ENCODE measurements at places on chromosomes 2 and 18. TPM values are rescaled to one million over a fixed set of nuclear protein-coding genes. Genes with fewer than 3 reads are reported as not detected.

DNA sequence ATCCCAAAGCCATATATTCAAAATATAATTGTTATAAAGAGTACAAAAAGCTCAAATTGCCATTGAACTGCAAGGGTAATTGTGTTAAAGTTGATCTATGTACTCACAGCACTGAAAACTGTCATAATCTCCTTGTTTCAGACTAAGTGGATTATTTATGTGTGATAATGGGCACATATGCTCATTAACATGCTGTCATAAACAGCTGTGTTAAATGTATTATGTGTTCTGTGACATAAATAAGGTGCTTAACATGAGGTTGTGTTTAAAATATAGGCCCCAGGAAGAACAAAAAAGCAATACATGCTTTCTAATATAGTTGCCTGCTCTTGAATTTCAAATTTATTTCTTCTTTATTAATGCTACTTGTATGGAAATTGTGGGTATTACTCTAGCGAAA lies 409.5 kb downstream of the DCC start:
- no peak for DNase-seq

- no peak for DNase-seq
Measured at GRCh38 chr2:205198140-205198525, 484.2 kb upstream of the NRP2 start.

DNA sequence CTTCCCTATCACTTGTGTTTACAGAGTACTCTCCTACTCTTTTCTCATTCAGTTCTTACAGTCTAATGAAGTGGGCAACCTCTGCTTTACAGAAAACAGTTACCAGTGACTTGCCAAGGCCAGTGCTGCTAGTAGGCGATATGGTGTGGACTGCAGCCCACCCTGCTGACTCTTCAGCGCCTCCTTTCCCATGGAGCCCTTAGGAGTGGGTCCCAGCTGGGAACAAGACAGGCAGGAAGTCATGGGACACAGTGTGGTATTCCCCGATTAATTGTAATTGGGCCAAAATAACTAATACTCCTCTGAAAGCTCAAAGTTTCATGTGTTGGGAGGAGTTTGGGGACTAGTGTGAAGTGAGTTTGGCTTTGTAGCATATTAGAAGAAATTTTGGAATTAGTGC lies 120.1 kb upstream of the EML6 start:
- DNase-seq, result no peak

- no peak for DNase-seq
Measured at GRCh38 chr2:232668805-232669444, 28.2 kb upstream of the GIGYF2 start.

DNA sequence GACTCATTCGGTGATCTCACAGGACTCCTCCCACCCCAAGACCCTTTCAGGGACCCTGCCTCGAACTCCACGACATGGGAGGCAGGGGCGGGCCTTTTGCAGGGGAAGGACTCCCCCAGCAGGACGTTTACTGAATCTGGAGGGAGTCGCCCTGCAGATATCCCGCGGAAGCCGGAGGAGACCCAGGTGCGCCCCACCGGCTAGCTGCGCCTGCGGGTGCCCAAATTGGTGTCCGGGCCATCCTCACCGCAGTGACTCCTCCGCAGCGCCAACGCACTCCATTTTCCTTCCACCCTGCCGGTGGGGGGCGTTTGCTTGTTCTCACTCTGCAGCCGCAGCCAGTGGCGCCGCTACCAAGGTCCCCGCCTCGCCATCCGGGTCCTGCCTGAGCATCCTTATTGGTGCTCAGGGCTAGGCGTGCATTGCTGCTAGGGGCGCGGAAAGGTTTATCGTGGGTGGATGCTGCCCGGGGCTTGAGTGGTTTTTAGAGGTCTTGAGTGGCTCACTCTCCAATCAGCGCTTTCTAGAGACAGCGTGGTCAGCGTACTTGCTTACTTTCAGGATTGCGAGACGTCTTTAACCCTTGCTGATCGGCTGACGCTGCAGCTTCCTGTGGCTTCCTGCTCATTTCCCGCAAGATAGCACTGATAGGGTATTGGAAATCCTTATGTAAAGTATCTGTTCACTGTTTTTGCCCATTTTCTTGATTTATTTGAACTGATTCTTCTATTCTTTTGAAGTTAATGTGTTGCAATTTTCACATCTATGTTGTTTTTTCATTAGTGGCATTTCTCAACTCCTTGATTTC lies 81.4 kb downstream of the BIN1 start:
- no peak for DNase-seq

GRCh38 chr18:37231251-37231650 lies 334.3 kb downstream of the CELF4 start:
- no peak for DNase-seq

DNA sequence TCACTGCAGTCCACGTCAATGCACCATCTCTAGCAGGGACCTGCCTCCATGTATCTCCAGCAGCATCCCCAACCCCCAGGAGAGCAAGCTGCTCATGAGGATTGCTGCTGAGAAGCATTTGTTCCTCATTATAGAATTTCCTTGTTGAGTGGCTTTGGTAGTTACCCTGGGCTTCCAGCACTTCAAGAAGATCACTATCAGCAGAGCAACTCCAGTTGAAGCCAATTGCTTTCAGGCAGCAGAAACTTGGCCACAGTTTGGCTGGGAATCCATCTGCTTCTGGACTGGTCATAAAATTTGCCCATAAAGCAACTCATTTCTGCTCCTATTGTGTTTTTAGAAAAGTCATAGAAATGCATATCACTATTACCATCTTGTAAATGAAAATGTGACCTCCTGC lies 17.4 kb downstream of the TRPM8 start:
- DNase-seq, result no peak

DNA sequence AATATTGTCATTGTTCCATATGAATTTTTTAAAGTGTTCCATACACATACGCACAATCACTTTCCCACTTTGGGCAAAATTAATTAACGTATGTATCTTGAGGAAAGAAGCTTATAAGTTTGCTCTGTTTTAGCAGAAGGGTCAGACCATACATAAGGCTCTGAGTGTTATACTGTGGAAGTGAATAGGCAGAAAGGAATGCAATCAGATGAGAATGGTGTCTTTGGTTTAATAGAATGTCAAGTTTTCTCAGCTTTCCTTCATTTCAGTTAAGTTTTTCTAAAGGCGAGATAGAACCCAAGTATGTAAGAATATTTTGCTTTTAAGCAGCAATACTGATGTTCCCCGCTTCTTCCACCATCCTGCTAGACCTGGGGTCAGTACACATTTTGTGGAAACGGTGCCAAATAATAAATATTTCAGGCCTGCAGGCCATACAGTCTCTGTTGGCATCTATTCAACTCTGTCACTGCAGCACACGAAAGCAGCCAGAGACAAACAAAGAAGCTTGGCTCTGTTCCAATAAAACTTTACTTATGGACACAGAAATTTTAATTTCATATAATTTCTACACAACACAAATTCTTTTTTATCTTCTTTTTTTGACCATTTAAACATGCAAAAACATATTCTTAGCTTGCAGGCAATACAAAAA lies 100.6 kb downstream of the UPP2 start:
- DNase-seq, result no peak

DNA sequence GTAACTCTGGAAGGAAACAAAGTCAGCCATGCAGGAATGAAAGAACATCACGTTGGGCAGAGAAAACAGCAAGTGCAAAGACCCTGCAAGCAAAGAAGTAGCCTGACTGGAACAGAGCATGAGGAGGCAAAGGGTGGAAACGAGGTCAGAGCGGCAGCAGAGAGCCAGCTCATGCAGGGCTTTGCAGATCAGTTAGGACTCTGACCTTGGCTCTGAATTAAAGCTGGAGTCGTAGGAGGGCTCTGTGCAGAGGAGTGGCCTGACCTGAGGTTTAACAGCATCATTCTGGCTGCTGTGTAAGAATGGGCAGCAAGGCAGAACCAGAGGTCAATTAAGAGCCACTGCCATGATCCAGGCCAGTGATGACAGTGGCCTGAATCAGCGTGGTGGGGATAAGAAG lies 220.7 kb downstream of the PRKCE start:
- DNase-seq, result no peak

DNA sequence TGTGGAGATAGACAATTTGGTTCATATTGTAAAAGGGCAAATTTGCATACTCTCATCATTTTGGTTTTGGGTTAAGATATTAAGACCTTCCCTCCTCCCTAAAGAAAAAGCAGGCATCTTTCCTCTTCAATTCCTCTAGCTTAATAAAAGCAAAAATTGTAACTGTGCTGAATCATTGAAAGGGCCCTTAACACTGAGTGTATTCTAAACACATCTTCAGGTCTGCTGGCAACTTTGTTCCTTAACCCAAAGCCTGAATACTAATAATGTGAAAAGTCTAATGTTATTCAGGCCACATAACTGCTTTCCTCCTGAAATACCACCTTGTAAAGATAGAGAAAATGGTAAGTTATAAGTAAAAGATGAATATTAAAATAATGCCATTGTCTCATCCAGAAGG lies 1200.5 kb upstream of the FAM98A start:
- DNase-seq, result no peak

- DNase-seq, result no peak
Measured at GRCh38 chr2:95401480-95401879, 1.0 kb upstream of the FAHD2A start.

GRCh38 chr2:211996857-211997256 lies 541.7 kb downstream of the ERBB4 start:
- DNase-seq, result no peak

- DNase-seq, result no peak
Measured at GRCh38 chr18:2425426-2426317, 145.6 kb downstream of the METTL4 start.

- DNase-seq, result no peak
Measured at GRCh38 chr2:165328272-165328671, 89.1 kb downstream of the SCN2A start.

DNA sequence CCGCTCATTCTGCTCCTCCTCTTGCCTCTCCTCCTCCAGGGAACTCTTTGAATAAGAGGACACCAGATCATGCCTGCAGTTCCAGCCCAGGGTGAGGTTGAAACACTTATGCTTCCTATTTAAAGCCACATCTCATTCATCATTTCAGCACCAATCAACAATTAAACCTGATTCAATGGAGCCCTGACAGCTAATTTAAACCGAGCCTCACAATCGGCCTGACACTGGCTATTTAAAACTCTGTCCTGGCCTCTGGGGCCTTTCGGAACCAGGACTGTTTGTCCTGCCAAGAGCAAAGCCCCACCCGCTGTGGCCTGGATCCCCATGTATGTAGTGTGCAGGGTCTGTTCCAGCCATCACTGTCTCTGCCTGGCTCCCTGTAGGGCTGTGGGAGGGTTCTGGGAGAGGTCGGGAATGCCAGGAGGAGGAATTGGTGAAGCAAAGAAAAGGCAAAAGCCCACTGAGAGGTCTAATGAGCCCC lies 97.4 kb downstream of the MCFD2 start:
- peak; percentile 86 for DNase-seq

DNA sequence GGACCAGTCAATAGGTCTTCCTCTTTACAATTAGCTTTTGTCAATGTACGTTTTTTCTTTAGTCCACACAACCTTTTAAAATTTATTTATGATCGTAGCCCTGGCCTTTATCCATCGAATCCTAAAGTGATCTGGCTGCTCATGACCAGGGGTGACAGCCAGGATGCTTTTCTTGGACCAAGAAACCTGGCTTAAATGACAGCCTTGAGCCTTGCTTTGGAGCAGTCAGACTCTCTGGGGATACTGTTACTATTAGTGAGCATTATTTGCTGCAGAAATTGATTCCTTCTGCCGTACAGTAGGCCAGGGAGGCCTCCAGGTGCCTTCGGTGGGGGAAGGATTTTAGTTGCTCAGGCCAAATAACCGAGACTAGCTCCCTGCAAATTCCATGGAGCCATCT lies 70.2 kb downstream of the AGAP1 start:
- no peak for DNase-seq

- DNase-seq, result no peak
Measured at GRCh38 chr2:233384015-233384414, 29.7 kb downstream of the DGKD start.

Gene DUSP19
- 1.1 TPM for total RNA-seq

Gene MC4R
- not detected for total RNA-seq

Gene CNGA3
- total RNA-seq, result not detected

Gene LCLAT1
- 19.1 TPM for total RNA-seq

Gene GREB1L
- total RNA-seq, result 1.1 TPM

Gene SERPINB3
- total RNA-seq, result 66.5 TPM

Gene C1GALT1C1L
- 0.30 TPM for total RNA-seq

Gene CLEC4F
- total RNA-seq, result 1.0 TPM

Gene CDH19
- 5.4 TPM for total RNA-seq

Gene MLPH
- total RNA-seq, result 37.9 TPM

Gene BCL11A
- 80.1 TPM for total RNA-seq

Gene SLC4A3
- total RNA-seq, result 0.34 TPM

Gene GTF3C2
- 67.2 TPM for total RNA-seq

Gene DNAJC5G
- total RNA-seq, result not detected

Gene NT5DC4
- not detected for total RNA-seq

Gene TMEM185B
- 21.5 TPM for total RNA-seq

All from lower leg skin (tissue), 4 donors.